ENCODE measurements at places on chromosomes 11 and 22. TPM values are rescaled to one million over a fixed set of nuclear protein-coding genes. Genes with fewer than 3 reads are reported as not detected.

The DGKZ gene
- polyA plus RNA-seq: 139 TPM

The RNF169 gene
- 5.5 TPM for polyA plus RNA-seq

The HMOX1 gene
- polyA plus RNA-seq: 119 TPM

The OSBP gene
- polyA plus RNA-seq: 21.5 TPM
